Astrocyte of the spinal cord (primary cell): ENCODE measurements at places on chromosomes 7 and 10.
A peak's percentile ranks its signal among the peaks of the same experiment; 100 is the strongest.

GRCh38 chr10:10886861-10887531 lies 130.7 kb upstream of the CELF2 start:
- no peak for DNase-seq

- peak; percentile 67 for DNase-seq
These were observed 717 bp downstream of the CNPY4 start for GRCh38 chr7:100119970-100120732.

DNA sequence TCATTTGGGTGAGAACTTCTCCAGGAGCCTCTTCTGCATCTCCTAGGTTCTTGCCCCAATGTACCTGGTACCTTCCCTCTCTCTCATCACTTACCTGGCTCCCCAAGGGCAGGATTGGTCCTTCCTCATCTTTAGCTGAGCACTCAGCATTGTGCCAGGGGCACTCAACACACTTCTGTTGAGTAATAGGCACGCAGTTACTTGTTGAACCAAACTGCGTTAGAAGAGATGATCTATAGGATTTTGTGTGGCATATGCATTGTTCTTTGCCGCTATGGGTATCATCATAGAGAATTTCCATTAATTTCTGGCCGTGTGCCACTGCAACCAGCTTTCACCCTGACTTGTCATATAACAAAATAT lies 16.4 kb downstream of the TBXAS1 start:
- no peak for DNase-seq

GRCh38 chr10:115951242-115951641 lies 321.8 kb downstream of the GFRA1 start:
- DNase-seq, result no peak

DNA sequence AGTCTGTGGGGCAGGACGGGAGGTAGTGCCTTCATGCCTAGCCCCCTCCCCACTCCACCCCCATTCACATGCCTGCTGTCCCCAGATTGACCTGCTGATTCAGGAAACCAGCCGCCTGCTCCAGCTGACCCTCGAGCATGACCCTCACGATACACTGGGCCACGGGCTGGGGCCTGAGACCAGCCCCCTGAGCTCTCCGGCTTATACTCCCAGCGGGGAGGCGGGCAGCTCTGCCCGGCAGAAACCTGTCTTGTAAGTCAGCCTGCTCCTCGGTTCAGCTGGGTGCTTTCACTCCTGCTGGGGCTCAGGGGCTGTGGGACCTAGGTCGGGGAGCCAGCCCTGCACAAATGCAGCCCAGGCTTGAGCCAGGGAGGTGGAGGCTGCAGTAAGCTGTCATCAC lies 22.4 kb downstream of the LIMK1 start:
- no peak for DNase-seq

DNA sequence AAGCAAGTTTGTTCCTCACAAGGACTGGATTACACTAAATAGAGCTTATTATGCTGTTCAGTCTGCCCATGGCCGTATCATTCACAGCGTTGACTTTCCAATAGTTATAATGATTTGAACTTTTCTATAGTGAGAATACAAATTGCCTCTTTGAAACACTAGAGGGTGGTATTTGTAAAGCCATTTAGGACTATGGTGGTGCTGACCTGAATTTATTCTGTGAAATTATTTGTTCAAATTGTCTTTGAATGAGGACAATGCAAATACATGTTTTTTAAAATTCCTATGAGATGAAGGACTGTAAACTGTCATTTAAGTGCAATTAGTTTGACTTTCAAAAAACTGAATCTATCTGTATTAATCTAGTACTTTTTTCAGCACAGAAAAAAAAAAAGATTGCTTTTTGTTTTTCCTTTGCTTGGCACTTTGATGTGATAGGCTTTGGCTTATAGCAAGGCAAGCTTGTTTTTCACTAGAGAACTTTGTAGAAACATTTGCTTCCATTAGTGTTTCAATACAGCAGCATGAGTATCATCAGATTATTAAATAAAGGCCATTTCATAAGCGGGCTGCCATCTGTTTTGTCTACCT lies 122.7 kb upstream of the TMEM229A start:
- DNase-seq, result peak; percentile 53

- DNase-seq, result peak; percentile 63
These were observed 2.1 kb downstream of the KIF5B start for GRCh38 chr10:32054094-32054493.

- DNase-seq, result no peak
These were observed 54.6 kb downstream of the SLIT1 start for GRCh38 chr10:97131181-97131628.

DNA sequence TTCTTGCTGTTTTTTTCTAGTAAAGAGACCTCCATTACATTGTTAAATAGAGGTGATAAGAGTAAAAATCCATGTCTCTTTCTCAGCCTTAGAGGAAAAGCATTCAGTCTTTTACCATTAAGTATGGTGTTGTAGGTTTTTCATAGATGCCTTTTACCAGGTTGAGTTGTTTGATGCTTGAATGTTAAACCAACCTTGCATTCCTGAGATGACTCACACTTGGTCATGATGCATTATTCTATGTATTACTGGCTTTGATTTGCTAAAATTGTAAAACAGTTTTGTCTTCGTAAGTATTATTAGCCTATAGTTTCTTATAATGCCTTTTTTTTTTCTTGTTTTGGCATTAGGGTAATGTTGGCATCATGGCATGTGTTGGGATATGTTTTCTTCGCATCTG lies 90.0 kb downstream of the ANKRD61 start:
- DNase-seq, result peak; percentile 25

DNA sequence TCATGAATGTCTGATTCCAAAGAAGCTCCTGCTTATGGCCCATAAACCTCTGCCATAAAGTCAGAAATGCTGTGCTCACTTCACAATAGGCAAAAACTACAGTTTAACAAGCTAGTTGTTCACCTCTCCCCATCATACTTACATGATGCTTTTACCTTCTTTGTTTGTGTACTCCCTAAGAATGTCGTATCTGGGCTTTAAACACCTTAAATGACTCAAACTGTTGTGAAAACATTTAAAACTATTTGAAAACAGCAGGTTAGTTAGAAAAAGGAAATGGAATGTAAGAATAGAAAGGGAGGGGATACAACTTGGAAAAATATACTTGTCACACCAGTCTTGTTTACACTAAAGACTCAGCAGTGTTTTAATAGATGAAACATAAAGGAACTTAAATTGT lies 128.2 kb upstream of the AGR3 start:
- DNase-seq, result no peak

- no peak for DNase-seq
These were observed 27.2 kb upstream of the AP5Z1 start for GRCh38 chr7:4748231-4748681.

- DNase-seq, result peak; percentile 27
These were observed 30.0 kb downstream of the MTERF1 start for GRCh38 chr7:91850455-91850854.
